CD4-positive, alpha-beta memory T cell (primary cell): ENCODE measurements at places on chromosomes 11 and 22. TPM values are rescaled to one million over a fixed set of nuclear protein-coding genes. Genes with fewer than 3 reads are reported as not detected.

- H3K36me3 ChIP-seq, result no peaks in the 10 kb centered on the region
- H3K27me3 ChIP-seq, result no peaks in the 10 kb centered on the region
- no peak overlapping the region for H3K27ac ChIP-seq
- no peak for DNase-seq
Measured at GRCh38 chr22:45544588-45545170, 42.0 kb downstream of the FBLN1 start.

DNA sequence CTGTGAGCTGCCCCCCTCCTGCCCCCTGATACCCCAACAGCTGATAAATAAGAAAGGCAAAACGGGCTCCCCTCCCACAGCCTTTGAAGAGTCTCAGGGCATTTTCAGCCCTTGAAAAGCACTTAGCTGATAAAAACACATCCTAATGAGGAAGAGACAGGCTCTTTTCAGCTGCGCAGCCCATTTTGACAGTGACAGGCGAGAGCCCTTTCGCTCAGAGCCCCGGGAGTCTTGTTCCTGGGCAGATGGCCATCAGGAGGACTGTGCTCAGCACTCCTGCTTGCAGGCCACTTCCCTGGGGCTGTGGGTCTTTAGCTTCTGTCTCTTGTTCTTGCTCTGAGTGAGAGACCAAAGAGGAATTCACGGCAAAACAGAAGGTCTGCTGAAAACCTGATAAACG is 757.2 kb downstream of the BRD1 start:
- H3K27ac ChIP-seq, result no peak overlapping the region
- no peaks in the 10 kb centered on the region for H3K36me3 ChIP-seq
- H3K27me3 ChIP-seq, result no peaks in the 10 kb centered on the region
- DNase-seq, result no peak
- H3K4me1 ChIP-seq, result no peaks in the 10 kb centered on the region

- no peak for DNase-seq
- no peak overlapping the region for H3K27ac ChIP-seq
- no peaks in the 10 kb centered on the region for H3K27me3 ChIP-seq
- H3K4me3 ChIP-seq, result no peak overlapping the region
- H3K4me1 ChIP-seq, result no peaks in the 10 kb centered on the region
- H3K36me3 ChIP-seq, result no peaks in the 10 kb centered on the region
Measured at GRCh38 chr11:16841481-16841880, 103.0 kb downstream of the C11orf58 start.

The APOA5 gene
- not detected for polyA plus RNA-seq

DNA sequence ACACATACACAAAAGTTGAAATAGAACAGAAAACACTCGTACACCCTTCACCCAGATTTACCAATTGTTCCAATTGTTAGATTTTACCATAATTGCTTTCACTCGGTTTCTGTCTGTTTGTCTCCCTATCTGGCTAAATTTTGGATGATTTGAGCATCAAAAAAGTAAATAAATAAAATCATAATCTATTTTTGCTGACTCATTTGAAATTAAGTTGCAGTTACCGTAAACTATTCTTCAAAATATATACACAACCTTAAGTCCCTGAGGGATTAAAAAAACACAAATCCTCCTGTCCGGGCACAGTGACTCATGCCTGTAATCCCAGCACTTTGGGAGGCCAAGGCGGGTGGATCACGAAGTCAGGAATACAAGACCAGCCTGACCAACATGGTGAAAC is 81.3 kb upstream of the SYT9 start:
- H3K27ac ChIP-seq, result no peak overlapping the region
- H3K4me1 ChIP-seq, result no peaks in the 10 kb centered on the region
- no peak overlapping the region for H3K4me3 ChIP-seq
- no peaks in the 10 kb centered on the region for H3K27me3 ChIP-seq
- DNase-seq, result no peak

The BCO2 gene
- polyA plus RNA-seq, result 0.62 TPM

DNA sequence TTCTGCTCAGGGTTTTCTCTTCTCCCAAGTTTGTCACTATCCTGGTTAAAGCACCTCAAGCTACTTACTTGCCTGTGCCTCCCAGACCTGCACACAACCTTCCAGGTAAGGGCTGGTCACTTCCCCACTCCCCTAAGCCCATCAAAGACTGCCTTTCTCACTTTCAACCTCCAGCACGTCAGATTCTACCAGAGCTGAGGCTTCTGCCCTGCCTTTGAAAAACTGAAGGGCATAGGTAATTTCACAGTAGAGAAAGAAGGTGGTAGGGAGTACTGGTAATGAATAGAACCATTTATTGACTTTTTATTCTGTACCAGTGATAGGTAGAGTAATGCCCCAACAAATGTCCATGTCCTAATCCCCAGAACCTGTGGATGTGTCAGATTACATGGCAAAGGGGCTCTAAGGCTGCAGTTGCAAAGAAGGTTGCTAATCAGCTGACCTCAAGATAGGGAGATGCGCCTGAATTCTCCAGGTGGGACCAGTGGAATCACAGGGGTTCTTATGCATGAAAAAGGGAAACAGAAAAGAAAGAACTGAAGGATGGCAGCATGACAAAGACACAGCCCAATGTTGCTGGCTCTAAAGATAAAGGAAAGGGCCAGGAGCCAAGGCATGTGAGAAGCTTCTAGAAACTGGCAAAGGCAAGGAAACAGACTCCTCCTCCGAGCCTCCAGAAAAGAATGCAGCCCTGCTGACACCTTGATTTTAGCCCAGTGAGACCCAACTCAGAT is 89.0 kb downstream of the SLC1A2 start:
- H3K4me1 ChIP-seq, result peaks cover 63% of the 10 kb centered on the region
- H3K27me3 ChIP-seq, result no peaks in the 10 kb centered on the region
- no peak for DNase-seq
- H3K4me3 ChIP-seq, result no peak overlapping the region
- H3K27ac ChIP-seq, result peak overlapping the region; percentile 47

The ZBTB16 gene
- 28.4 TPM for polyA plus RNA-seq

The CELSR1 gene
- 0.67 TPM for polyA plus RNA-seq

DNA sequence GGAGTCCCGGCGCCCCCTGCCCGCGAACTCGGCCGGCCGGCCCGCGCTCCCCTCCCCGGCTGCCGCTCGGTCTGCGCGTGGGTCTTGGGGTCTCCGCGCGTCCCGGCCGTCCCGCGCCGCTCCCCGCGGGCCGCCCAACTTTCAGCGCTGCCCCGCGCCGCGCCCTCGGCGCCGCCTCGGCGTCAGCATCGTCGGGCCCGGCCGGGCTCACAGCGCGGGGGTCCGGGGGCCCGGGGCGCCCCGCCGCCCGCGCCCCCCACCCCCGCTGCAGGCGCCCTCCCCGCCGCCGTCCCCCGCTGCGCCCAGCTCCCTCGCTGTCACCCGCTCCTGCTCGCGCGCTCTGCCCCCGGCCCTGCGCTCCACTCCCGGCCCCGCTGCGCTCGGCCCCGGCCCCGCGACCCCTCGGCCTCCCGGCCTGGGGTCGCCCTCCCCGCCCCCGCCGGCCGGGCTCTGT is at the start of gene KCNJ4:
KCNJ4 (minus strand) TSS at position 124 of the 454 bp plus-strand sequence. CDS start 27,067 bp downstream, outside the sequence.
- H3K27me3 ChIP-seq, result peaks cover 34% of the 10 kb centered on the region
- peaks cover 8% of the 10 kb centered on the region for H3K4me1 ChIP-seq
- no peaks in the 10 kb centered on the region for H3K36me3 ChIP-seq
- no peak within 1 kb of the TSS for H3K27ac ChIP-seq
- no peak for DNase-seq

The OR52E5 gene
- polyA plus RNA-seq, result not detected

- H3K27ac ChIP-seq, result no peak overlapping the region
- H3K27me3 ChIP-seq, result no peaks in the 10 kb centered on the region
- H3K4me3 ChIP-seq, result no peak overlapping the region
- no peaks in the 10 kb centered on the region for H3K36me3 ChIP-seq
- no peak for DNase-seq
Measured at GRCh38 chr22:26632422-26633155, 10.8 kb downstream of the CRYBA4 start.

DNA sequence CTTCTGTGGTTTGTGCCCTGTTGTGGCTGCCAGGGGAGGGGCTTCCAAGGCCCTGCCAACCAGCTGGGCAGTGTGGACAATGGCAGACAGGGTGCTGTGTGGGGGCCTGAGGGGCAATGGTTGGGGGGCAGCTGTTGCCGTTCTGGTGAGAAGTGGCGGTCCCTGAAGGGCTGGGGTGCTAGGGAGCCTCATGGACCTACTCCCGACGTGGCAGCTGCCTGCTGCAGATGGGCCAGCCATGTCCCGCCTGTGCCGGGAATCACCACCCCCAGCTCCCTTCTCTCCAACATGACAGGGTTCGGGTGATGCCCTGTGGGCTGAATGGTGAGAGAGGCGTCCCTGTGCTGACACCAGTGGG is 74.2 kb downstream of the KCNQ1 start:
- H3K36me3 ChIP-seq, result no peaks in the 10 kb centered on the region
- no peaks in the 10 kb centered on the region for H3K4me1 ChIP-seq
- H3K27ac ChIP-seq, result no peak overlapping the region
- no peaks in the 10 kb centered on the region for H3K27me3 ChIP-seq
- no peak overlapping the region for H3K4me3 ChIP-seq

The MCHR1 gene
- not detected for polyA plus RNA-seq

- no peaks in the 10 kb centered on the region for H3K36me3 ChIP-seq
- peaks cover 14% of the 10 kb centered on the region for H3K4me1 ChIP-seq
- no peak overlapping the region for H3K4me3 ChIP-seq
- no peak for DNase-seq
- H3K27ac ChIP-seq, result no peak overlapping the region
Measured at GRCh38 chr11:75850787-75851186, 35.8 kb downstream of the UVRAG start.

DNA sequence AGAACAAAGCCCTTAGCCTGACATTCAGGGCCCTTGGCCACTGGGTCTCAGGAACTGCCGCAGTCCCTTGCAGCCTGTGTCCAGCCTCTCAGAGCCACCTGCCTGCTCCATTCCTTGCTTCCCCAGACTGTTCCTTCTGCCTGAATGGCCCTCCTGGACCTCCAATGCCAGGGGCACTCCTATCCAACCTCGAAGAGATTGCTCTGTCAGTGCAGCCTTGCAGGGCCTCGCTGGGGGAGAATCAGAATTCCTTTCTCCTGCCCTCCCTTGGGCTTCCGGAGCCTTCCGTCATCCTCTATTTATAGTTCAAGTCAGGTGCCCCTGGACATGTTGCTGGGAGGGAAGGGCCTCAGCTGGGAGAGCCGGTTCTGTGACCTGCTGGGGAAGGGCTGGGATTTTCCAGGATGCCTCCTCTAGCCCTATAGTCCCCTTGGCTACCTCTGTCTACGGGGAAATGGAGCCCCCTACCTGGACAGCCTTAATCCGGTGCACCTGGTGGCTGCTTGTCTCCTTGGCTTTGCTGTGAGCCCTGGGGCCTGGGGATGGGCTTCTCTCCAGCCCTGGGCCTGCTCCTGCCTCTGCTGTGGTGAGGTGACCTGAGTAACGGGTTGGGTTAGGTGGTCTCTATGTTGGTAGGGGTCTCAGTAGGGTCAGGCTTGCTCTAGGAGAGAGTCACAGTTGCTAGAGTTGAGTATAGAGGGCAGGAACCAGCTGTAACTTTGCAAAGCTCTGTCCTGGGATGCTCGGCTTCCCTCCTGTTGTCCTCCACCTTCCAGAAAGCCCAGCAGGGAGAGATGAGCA is 45.9 kb upstream of the SYT7 start:
- no peak for DNase-seq
- no peak overlapping the region for H3K27ac ChIP-seq
- no peaks in the 10 kb centered on the region for H3K4me1 ChIP-seq

The OR6T1 gene
- polyA plus RNA-seq, result not detected

The DNHD1 gene
- 1.2 TPM for polyA plus RNA-seq

DNA sequence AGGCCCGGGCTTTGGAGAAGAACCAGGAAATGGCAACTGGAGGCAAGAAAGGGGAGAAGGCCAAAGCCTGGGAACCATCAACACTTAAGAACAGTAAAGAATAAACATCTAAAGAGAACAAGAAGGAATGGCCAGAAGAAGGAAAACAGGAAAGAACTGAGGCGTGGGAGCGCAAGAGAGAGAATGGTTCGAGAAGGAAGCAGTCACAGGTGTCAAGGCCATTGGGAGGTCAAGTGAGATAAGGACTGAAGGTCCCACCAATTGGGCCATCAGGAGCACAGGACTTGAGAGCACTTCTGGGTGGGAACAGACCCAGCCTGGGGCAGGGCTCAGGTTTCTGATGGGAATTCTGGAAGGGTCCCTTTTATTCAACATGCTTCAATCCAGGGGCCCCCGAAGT is 697 bp upstream of the SCGB1A1 start:
- H3K36me3 ChIP-seq, result no peaks in the 10 kb centered on the region
- no peaks in the 10 kb centered on the region for H3K27me3 ChIP-seq
- H3K27ac ChIP-seq, result no peak overlapping the region

DNA sequence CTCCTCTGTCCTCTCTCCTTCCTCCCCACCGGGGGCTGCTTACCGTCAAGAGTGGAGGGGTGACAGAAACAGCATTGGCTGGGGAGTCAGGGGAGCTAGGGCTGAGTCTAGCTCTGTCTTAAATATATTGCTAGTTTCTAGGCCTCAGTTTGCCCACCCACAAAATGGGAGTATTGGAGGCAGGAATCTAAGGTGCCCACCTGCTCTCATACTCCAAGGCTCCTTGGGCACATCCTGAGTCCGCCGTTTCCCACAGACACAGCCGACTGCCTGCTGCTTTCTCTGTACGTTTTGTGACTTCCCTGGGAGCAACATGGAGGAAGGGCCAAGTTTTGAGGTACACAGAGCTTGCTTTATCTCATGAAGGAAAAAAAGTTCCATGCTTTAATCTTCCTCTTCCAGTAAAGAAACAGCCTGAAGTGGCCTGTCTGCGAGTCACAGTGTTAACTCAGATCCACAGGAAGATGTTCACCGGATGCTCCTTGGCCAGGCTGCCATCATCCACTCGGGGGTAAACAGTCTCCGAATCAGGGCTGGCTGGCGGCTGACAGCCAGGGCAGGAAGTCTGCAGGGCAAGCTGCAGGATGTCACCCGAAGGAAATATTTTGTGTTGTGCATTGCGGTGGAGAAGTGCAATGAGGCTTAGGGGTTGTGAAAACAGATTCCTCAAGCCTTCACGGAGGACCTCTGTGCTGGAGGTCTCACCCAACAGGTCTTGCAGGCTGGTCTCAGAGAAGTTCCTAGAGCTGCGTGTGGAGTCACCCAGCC is 11.0 kb upstream of the CERK start:
- peak overlapping the region; percentile 39 for H3K4me3 ChIP-seq
- no peaks in the 10 kb centered on the region for H3K27me3 ChIP-seq
- peak overlapping the region; percentile 56 for H3K27ac ChIP-seq
- peak; percentile 69 for DNase-seq

DNA sequence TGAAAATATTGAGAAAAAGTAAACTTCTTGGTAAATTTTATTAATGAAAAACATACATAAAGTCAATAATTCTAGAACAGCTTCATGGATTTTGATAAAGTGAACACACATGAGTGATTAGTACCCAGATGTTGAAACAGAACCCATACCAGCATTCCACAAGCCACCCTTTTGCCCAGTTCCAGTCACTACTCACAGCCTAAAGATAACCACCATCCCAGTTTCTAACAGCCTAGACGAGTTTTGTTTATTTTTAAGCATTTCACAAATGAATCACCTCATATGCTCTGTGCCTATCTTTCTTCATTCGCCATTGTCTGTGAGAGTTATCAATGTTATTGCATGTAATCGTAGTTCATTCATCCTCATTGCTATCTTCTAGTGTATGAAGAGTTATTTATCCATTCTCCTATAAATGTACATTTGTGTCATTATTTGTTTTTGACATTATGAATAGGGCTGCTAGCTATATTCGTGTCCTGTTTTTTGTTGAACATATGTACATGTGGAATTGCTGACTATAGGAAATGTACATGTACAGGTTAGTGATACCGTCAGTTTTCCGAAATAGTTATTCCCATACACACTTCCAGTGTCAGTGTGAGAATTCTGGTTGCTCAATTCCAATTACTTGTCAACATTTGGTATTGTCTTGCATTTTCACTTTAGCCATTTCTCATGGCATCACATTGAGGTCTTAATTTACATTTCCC is 44.5 kb upstream of the TEAD1 start:
- no peaks in the 10 kb centered on the region for H3K4me1 ChIP-seq
- no peak overlapping the region for H3K4me3 ChIP-seq
- H3K27me3 ChIP-seq, result no peaks in the 10 kb centered on the region
- DNase-seq, result no peak
- H3K36me3 ChIP-seq, result no peaks in the 10 kb centered on the region
